ENCODE measurements at places on chromosomes 2 and 18. TPM values are rescaled to one million over a fixed set of nuclear protein-coding genes. Genes with fewer than 3 reads are reported as not detected.

The ATG9A gene
- polyA plus RNA-seq = 40.4 TPM

GRCh38 chr2:240464514-240465241 lies 29.2 kb downstream of the GPC1 start:
- DNase-seq = no peak

The ANKRD62 gene
- 0.08 TPM for polyA plus RNA-seq

The CYRIA gene
- polyA plus RNA-seq = 3.3 TPM

- no peak for DNase-seq
Measured at GRCh38 chr2:212595036-212595654, 56.5 kb upstream of the ERBB4 start.

The GPR39 gene
- 3.0 TPM for polyA plus RNA-seq

- no peak for DNase-seq
Measured at GRCh38 chr2:239758279-239758877, 266.8 kb downstream of the NDUFA10 start.

GRCh38 chr2:3348767-3349166 lies 28.9 kb downstream of the EIPR1 start:
- DNase-seq = no peak

- no peak for DNase-seq
Measured at GRCh38 chr2:30770816-30771576, 36.2 kb downstream of the CAPN13 start.

GRCh38 chr18:44051026-44051425 lies 629.7 kb upstream of the SETBP1 start:
- no peak for DNase-seq

The ALPP gene
- polyA plus RNA-seq = not detected

The ALK gene
- 0.24 TPM for polyA plus RNA-seq

DNA sequence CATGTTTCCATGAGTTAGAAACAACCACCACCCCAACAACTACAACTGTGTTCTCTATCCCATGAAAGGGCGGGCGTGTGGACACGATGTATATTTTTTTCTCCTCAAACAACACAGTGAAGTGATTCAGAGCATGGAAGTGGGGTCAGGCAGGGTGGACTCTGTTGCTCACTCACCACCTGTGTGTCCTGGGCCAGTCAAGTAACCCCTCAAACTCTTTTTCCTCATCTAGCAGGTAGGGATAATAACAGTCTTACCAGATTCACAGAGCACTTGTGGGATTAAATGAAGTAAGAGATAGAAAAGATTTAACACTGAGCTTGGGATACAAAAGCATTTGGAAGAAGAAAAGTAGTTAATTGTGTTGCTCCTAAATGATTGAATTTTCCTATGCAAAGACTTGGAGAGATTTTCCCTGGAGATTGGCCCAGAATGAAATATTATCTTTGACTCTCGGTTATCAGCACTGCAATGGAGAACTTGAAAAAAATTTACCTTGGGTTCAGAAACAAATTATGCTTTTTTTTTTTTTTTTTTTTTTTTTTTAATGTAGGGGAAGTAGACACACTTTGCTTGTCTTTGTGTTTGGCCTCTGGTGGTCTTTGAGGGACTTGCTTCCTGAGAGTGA lies 161.9 kb upstream of the EPAS1 start:
- no peak for DNase-seq

GRCh38 chr18:5425721-5426120 lies 118.1 kb downstream of the EPB41L3 start:
- no peak for DNase-seq

DNA sequence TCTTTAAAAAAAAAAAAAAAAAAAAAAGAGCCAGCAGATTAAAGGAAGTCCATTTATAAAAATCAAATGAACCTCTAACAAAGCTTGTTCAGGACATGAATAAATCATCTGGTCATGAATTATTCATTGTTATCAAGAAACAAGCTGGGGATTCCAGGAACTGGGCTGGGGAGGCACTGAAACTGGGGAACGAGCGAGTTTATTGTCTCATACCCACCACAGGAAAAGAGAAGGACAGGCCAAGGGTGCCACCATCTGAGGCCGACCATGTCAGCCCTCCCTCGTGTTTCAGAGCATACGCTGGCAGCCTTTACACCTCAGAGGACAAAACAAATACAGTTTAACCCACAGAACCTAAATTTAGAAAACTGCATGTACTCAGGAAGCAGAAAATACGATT lies 164.2 kb downstream of the VWC2L start:
- DNase-seq = no peak

- no peak for DNase-seq
Measured at GRCh38 chr2:58434692-58435091, 193.6 kb upstream of the FANCL start.

DNA sequence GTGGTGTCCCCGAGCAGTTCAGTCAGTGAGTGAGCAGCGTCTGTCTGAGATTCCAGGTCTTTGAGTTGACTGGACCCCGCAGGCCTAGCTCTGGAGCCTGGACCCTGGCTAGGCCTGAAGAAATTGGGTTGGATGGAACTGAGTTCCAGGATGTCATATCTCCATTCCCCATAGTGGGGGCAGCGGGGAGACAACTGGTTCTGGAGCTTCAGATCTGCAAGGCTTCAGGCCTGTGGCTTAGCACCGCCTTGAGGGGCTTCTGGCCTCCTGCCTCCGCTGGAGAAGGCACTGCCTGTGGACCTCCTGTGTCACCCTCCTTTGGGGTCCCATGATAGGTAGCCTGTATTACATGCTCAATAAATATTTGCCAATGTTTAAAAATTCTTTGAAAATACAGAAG lies 288.4 kb upstream of the ID2 start:
- no peak for DNase-seq

The POLR1A gene
- polyA plus RNA-seq = 18.3 TPM

The CNTNAP5 gene
- polyA plus RNA-seq = 0.32 TPM

DNA sequence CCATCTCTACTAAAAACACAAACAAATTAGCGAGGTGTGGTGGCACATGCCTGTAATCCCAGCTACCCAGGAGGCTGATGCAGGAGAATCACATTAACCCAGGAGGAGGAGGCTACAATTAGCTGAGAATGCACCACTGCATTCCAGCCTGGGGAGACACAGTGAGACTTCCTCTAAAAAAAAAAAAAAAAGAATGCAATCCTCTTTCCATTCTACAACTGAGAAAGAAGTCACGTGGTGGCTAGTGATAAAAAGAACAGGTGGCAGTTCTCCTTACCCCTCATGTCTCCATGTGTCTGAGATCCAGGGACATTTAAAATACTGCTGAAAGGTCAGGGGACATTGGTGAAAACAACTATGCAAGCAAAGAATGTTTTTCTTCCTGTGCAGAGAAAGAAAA lies 24.4 kb upstream of the GPR39 start:
- peak; percentile 51 for DNase-seq

GRCh38 chr2:164127971-164128527 lies 392.2 kb upstream of the FIGN start:
- peak; percentile 3 for DNase-seq

The CCBE1 gene
- 35.6 TPM for polyA plus RNA-seq

GRCh38 chr18:5969989-5970403 lies 74.7 kb upstream of the TMEM200C start:
- no peak for DNase-seq

The ATP6V1B1 gene
- polyA plus RNA-seq = 67.2 TPM

The UGT1A8 gene
- not detected for polyA plus RNA-seq

- DNase-seq = no peak
Measured at GRCh38 chr2:238884812-238885408, 37.0 kb downstream of the TWIST2 start.

GRCh38 chr2:47039489-47039870 lies 115.6 kb downstream of the STPG4 start:
- no peak for DNase-seq

The IL1A gene
- polyA plus RNA-seq = 0.14 TPM
